ENCODE measurements at places on chromosomes 1 and 21. TPM values are rescaled to one million over a fixed set of nuclear protein-coding genes. Genes with fewer than 3 reads are reported as not detected.

The LCK gene
- total RNA-seq = 86.6 TPM

The DIO1 gene
- not detected for total RNA-seq

The AIRE gene
- total RNA-seq = not detected

The GPR37L1 gene
- total RNA-seq = not detected

The ICOSLG gene
- total RNA-seq = 2.2 TPM

The DNAJC6 gene
- total RNA-seq = 7.4 TPM
